Fibroblast of lung (primary cell): ENCODE measurements at places on chromosomes 2 and 18. TPM values are rescaled to one million over a fixed set of nuclear protein-coding genes. Genes with fewer than 3 reads are reported as not detected.

DNA sequence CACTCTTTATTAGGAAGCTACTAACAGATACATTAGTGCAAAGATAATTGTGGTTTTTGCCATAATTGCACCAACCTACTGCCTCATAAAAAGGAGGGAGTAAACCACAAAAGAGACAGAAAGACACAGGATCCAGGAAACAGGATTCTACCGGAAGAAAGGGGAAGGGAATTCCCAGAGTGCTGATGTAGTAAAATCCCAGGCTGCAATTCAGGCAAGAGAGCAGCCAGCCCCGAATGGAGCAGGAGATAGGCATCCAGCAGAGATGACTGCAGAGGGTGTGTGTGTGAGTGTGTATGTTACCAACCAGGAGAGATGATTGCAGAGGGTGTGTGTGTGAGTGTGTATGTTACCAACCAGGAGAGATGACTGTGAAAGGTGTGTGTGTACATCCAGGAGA, 84.4 kb downstream of the KCNS3 start:
- DNase-seq = no peak

The ERFE gene
- total RNA-seq = 1.3 and 1.5 TPM in 2 replicates

The CREG2 gene
- under 0.01 and 0.50 TPM in 2 replicates for total RNA-seq

The C2orf78 gene
- not detected in 2 replicates for total RNA-seq

GRCh38 chr2:40256649-40257048, 195.2 kb downstream of the SLC8A1 start:
- no peak for DNase-seq

The CD207 gene
- not detected in 2 replicates for total RNA-seq

The RAD51AP2 gene
- total RNA-seq = under 0.01 and 0.17 TPM in 2 replicates

The BCL11A gene
- under 0.01 and 0.17 TPM in 2 replicates for total RNA-seq

DNA sequence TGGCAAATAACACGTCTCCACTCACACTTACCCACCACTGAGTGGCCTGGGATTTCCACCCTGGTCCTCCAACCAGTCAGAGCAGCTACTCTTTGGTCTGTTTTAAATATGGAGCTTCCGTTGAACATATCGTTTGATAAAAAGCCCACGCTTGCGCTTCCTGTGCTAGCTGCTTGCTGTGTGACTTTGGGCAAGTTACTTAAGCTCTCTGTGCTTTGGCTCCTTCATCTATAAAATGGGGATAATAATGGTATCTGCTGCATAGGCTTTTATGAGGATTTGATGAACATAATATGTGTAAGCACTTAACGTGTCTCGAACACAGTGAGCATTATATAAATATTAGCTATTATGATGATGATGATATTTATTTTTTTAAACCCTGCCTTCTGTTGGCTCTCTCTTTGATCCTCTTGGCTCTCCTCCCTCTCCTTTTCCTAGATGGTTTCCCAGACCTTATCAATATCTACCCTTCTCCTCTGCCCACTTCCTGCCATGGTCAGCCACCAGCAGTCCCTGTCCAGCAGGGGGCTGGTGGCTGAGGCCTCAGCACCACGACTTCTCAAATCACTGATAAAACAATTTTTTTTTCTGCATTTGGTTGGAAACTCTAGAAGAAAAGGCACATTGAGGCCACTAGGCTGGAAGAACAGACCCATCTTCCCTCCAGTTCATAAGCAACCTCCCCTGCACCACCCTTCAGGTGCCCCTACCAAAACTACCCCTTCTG, 191.9 kb downstream of the LOXHD1 start:
- no peak for DNase-seq

DNA sequence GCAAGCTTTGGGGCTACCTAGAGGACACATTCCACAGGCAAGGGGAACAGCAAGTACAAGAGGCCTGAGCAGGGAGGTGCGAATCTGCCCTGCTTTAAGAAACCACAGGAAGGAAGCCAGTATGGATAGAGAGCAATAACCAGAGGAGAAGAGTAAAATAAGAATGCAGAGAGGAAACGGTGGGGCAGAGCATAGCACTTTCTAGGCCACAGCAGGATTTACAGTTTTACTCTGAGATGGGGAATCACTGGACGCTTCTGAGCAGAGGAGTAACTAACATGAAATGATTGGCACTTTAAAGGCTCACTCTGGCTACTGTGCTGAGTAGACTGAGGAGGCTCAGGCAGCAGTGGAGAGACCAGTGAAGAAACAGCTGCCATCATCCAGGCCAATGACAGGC, 23.8 kb downstream of the AAK1 start:
- DNase-seq = no peak

- peak; percentile 10 for DNase-seq
These were observed 522.2 kb upstream of the CNTNAP5 start for GRCh38 chr2:123502931-123503330.

The DSC1 gene
- total RNA-seq = not detected in 2 replicates

- peak; percentile 97 for DNase-seq
These were observed 113.8 kb downstream of the SH3RF3 start for GRCh38 chr2:109242654-109243331.

GRCh38 chr18:10213526-10213925, 240.9 kb upstream of the APCDD1 start:
- DNase-seq = peak; percentile 61

The ZSCAN30 gene
- total RNA-seq = 13.4 and 29.2 TPM in 2 replicates

DNA sequence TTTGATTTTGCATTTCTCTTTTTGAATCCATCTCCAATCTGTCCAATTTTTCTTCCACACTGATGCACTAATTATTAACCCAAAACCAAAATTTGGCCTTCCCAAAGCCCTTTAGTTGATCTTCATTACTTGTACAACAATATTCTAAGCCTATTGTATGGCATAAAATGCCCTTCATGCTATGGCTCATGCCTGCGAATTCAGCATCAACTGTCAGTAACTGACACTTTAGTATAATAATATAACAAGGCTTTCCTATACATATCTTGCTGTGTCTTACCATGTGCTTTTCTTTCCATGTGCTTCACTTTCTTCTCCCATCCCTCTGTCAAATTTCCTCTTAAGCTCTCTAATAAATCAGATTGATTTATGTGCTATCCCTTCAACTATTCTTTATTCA, 154.0 kb upstream of the TFPI start:
- no peak for DNase-seq

The IGFBP5 gene
- 783 and 1,100 TPM in 2 replicates for total RNA-seq

DNA sequence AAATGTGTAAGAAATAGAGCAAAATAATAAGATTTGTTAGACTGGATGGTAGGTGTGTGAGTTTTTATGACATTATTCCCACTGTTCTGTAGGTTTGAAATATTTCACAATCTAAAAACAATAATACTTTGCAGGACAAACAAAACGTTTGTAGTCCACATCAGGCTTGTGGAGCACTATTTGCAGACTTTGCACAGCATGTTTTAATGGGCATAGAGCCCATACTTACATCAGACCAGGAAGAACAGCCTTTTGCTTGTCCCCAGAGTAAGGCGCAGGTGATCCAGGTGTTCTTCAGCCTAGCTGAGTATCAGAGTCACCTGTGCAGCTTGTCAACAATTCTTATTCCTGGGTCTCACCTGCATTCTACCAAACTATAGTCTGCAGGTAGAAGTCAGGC, 9.1 kb upstream of the STK39 start:
- DNase-seq = no peak

The CAPG gene
- 105 and 193 TPM in 2 replicates for total RNA-seq

- no peak for DNase-seq
These were observed 8.4 kb downstream of the SANBR start for GRCh38 chr2:61074100-61074499.

DNA sequence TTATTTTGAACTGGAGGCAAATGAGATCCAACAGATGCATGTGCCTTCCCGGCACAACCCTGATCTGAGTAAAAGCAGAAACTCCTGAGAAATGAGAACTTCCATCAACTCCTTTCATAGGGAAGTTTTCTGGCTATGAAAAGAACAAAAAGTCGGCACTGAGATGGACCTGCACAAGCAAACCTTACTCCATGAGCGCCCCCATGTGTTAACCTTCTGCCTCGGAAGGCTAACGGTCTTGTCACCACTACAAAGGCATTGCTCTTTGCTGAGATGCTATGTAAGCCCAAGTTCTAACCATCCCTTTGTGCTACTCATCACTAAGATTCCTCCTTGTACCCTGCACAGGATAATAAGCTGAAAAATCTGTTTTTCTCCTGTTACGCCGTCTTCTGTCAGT, 57.3 kb upstream of the SULT1C3 start:
- DNase-seq = peak; percentile 1

- no peak for DNase-seq
These were observed 70.6 kb upstream of the TMEM178A start for GRCh38 chr2:39595116-39595515.

- no peak for DNase-seq
These were observed 73.8 kb upstream of the HAAO start for GRCh38 chr2:42865884-42866881.

The MITD1 gene
- total RNA-seq = 27.1 and 28.8 TPM in 2 replicates

The CGREF1 gene
- total RNA-seq = 2.3 and 10.0 TPM in 2 replicates

DNA sequence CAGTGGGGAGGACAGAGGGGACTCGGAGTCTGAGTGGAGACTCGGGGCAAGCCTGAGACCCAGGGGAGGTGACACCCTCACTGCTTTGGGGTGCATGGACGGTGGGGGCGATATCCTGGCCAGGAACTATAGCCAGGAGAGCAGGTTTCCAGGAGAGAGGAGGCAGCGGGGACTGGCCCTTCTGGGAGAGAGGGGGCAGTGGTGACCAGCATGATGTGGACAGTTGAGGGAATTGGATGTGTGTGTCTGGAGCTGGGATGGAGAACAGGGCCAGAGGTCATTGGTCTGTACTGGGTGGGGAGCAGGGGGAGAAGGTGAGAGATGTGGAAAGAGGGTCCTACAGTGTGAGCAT, 63.6 kb downstream of the ACKR3 start:
- DNase-seq = no peak

The PARD3B gene
- 14.9 and 20.6 TPM in 2 replicates for total RNA-seq

DNA sequence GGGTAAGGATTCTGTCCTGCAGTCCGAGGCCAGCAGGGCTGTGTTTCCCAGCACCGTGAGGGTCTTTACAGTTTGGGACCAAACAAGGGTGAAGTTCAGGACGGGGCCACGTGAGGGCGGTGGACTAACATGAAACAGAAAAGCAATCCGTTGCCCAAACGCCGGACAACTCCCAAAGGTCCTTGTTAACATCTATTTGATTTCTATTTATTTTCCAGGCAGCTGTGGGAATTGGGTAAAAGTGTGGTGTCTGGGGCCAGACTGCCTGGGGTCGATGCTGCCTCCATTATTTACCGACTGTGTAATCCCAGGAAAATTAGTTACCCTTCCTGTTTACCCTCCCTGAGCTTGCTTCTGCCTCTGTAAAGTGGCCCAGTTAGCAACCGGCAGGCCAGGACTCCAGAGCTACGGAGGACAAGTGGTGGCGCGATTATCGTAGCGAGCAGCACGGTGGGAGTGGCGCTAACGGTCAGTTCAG, 66.3 kb upstream of the TCF7L1 start:
- peak; percentile 73 for DNase-seq

DNA sequence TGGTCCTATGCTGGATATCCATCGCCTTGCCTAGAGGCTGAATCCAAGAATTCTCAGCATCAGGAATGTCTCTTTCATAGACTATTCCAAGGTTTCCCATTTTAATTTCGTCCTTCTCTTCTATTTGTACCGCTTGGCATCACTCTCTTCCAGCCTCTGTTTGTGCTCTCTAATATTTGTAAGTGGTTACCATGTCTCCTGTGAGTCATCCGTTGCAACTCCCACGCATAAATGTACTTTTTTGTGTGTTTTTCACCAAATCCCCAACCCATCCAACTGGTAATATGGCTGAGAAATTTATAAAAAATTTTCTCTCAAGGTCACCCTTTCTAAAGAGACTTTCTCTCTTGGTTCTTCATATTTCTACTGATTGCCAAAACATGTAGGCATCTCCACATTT, 21.8 kb downstream of the COLEC12 start:
- DNase-seq = peak; percentile 84

DNA sequence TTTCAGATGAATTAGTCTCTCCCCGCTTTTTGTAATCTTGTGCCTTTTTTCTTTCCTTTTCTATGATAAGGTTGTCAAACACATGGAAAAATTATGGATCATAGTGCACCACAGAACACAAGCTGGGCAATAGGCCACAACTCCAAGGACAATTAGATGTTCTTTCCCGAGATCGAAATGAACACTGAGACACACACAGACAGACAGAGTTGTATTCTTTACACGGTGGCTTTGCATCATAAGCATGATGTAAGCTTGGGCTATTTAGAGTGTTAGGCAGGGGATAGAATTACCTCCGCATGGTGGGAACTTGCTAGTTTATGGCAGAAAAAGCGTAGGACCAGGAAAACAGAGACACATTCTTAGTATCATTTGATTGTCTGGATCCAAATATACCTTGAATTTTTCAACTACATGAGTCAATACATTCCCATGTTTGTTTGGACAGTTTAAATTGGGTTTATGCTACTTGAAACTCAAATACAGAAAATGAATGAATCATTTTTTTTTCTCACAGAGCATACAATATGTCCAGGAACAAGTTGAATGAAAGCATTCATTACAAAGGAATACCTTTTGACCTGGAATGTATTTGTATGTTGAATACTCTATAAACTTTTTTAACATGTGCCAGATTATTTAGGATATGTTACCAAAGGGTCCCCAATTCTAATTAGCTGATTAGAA, 1611.5 kb upstream of the TMEFF2 start:
- DNase-seq = peak; percentile 1
